ENCODE measurements at places on chromosomes 13 and 19.

DNA sequence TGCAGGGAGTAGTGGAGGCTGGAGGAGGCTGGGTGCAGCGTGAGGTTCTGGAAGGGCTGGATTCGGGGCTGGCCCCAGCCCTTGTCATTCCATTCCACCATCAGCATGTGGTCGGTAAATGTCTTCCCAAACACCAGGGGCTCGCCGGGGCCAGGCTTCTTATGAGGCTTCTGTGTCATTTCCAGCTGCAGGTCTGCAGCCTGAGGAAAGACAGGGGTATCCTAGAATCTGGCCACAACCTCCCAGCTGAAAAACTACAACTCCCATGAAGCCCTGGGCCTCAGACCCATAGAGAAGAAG, 4.4 kb downstream of the BCAT2 start:
- no peaks in the 10 kb centered on the region for H3K27me3 ChIP-seq
- no peak overlapping the region for H3K4me3 ChIP-seq
- H3K27ac ChIP-seq = no peak overlapping the region
- H3K36me3 ChIP-seq = no peaks in the 10 kb centered on the region
- DNase-seq = peak; percentile 47
- H3K4me1 ChIP-seq = peaks cover 6% of the 10 kb centered on the region

GRCh38 chr19:13887018-13887436, 10.1 kb downstream of the NANOS3 start:
- H3K4me1 ChIP-seq = peaks cover 17% of the 10 kb centered on the region
- no peak overlapping the region for H3K27ac ChIP-seq
- DNase-seq = no peak
- no peaks in the 10 kb centered on the region for H3K27me3 ChIP-seq
- H3K36me3 ChIP-seq = no peaks in the 10 kb centered on the region
- no peak overlapping the region for H3K4me3 ChIP-seq

DNA sequence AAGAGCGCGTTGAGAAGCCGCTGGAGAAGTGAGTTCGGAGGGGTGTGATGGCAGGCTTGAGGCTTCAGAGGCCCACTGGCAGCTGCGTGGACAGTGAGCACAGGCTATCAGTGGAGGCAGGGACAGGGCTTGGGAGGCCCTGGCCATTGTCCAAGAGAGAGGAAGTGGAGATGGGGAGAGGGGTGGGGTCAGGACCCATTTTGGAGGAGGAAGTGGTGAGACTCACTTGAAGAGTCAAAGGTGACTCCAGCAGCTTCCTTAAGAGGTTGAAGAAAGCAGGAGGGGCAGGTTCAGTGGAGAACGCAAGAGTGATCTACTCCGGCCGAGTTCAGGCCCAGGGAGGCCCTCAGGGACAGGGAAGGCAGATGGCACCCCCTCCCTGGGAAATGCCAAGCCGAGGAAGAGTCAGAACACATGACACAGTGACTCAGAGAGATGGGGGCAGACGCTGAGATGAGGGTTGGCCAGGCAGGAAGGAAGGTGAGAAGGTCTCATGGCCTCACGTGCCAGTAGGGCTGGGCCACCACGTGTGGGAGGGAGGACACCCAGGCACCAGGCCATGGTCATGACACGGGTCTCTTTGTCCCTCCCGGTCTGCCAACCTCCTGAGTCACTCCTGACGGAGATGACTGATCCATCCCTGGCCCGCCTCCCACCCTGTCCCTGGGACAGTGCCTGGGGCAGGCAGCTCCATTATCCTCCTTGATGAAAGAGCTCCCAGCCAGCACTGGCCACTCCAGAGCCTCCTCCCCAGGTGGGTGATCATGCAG, 10.1 kb upstream of the CD22 start:
- peaks cover 57% of the 10 kb centered on the region for H3K27me3 ChIP-seq
- DNase-seq = no peak
- H3K4me3 ChIP-seq = no peak overlapping the region
- no peaks in the 10 kb centered on the region for H3K4me1 ChIP-seq
- H3K27ac ChIP-seq = no peak overlapping the region
- H3K36me3 ChIP-seq = no peaks in the 10 kb centered on the region

DNA sequence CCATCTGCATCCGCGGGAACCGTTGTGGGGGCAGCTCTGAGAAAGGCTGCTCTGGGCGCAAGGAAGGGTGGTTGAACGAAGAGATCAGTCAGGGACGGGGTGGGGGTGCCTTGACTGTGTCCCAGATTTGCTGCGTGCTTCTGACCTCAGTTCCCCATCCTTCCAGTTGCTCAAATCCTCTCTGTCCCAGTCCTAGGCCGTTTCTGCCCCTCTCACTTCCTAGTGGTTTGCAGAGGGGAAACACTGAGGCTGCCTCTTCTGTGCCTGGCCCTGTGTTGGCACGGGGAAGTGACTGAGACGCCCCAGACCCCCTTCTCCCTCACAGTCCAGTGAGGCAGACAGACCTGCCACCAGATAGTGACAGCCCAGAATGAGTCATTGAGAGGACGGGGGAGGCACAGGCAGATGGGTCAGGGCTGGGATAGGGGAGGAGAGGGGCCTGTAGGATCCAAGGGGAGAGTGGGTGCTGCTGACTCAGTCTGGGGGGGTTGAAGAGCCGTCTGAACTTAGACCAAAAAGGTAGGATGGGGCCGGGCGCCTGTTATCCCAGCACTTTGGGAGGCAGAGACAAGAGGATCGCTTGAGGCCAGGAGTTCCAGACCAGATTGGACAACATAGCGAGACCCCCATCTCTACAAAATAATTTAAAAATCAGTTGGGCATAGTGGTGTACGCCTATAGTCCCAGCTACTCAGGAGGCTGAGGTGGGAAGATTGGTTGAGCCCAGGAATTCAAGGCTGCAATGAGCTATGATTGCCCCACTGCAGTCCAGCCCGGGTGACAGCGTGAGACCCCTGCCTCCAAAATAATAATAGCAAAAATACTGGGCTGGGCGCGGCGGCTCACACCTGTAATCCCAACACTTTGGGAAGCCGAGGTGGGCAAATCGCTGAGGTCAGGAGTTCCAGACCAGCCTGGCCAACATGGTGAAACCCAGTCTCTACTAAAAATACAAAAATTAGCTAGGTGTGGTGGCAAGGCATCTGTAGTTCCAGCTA, 26.5 kb downstream of the NUMBL start:
- H3K36me3 ChIP-seq = no peaks in the 10 kb centered on the region
- DNase-seq = no peak
